ENCODE measurements at places on chromosomes 4 and X. TPM values are rescaled to one million over a fixed set of nuclear protein-coding genes. Genes with fewer than 3 reads are reported as not detected.

ABCG2 gene
- 5.1 TPM for total RNA-seq

PPEF2 gene
- not detected for total RNA-seq

CT47A1 gene
- not detected for total RNA-seq

PPP1R2C gene
- total RNA-seq: not detected

CITED1 gene
- total RNA-seq: 3.0 TPM

ALPK1 gene
- total RNA-seq: 17.4 TPM

DNA sequence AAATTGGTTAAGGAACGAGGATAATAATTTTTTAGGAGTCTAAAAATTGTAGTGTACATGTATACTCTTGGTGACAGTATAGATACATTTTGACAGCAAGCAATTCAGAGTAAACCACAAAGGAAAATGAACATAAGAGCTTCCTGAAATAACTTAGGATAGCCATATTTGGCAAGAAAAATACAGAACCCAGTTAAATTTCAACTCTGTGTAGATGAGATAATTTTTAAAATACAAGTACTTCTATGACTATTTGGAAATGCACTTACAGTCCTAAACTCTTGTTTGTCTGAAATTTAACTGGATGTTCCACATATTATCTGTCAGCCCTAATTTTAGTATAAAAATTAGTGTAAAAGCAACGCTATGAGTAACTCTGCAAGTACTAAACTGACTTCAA, 124.4 kb upstream of the PCDH18 start:
- DNase-seq: no peak

- no peak for DNase-seq
Measured at GRCh38 chr4:5435201-5435600, 273.2 kb downstream of the EVC2 start.

- DNase-seq: no peak
Measured at GRCh38 chrX:123481913-123482851, 250.7 kb downstream of the THOC2 start.

DNA sequence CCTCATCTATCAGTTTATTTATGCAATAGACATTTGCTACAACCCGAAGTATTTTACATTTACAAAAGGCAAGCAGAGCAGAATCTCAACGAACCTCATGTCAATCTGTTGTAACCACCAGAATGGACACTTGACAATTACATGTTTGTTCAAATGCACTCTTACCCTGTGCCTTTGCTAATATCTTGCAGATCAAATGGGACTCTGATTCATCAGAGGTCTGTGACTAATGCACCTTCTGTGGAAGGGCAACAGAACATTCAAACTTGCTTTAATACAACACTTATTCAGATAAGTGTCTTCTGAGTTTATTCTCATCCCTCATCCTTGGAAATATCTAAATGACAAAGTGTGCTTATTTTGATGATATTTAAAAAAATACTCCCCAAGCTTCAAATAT, 644.7 kb upstream of the PCDH10 start:
- no peak for DNase-seq

GRCh38 chr4:20254511-20255250, 3.0 kb downstream of the SLIT2 start:
- peak; percentile 80 for DNase-seq

- no peak for DNase-seq
Measured at GRCh38 chrX:139506333-139506732, 24.2 kb upstream of the F9 start.

- no peak for DNase-seq
Measured at GRCh38 chrX:74383611-74384010, 37.7 kb upstream of the SLC16A2 start.

DNA sequence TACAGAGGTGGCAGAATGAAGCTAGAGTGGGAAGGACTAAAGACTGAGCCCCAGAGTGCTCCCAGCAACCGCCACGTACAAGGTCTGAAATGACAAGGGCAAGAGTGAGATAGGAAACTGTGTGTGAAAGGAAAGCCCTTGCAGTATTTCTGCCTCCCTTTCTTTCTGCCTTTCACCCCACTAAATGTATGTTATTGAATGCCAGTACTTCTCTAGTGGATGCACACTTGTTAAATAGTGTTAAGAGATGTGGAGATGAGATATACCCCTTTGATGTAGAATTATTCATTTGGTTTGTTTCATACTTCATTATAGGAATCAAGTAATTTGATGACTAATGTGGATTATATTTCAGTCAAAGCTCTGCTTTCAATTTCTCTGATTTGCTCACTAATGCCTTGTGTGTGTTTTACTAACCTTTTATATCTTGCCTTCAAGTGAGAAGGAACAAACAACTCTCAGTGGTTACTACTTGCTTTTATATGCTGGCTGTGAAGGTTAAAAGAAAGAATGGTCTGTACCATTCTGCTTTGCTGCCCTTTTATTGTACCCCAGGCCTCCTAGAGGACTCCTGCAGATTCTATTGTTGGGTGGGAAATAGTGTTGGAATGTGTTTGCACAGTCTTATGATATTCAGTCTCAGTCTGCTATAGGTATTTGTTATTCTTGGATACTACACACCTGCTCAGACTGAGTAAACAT, 8.0 kb upstream of the ANXA3 start:
- DNase-seq: no peak

DNA sequence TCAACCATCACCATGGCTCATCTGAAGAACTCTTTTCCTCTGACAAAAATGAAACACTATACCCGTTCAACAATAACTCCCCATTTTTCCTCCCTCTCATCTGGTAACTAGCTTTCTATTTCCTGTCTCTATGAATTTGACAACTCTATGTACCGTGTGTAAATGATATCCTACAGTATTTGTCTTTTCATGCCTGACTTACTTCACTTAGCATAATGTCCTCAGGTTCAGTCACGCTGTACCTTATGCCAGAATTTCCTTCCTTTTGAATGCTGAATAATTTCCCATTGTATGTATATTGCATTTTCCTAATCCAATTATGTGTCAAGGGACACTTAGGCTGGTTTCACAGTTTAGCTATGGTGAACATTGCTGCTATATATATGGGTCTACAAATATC, 18.2 kb downstream of the MAGEA9 start:
- no peak for DNase-seq

GRCh38 chr4:183848805-183849204, 56.3 kb upstream of the STOX2 start:
- DNase-seq: no peak

DNA sequence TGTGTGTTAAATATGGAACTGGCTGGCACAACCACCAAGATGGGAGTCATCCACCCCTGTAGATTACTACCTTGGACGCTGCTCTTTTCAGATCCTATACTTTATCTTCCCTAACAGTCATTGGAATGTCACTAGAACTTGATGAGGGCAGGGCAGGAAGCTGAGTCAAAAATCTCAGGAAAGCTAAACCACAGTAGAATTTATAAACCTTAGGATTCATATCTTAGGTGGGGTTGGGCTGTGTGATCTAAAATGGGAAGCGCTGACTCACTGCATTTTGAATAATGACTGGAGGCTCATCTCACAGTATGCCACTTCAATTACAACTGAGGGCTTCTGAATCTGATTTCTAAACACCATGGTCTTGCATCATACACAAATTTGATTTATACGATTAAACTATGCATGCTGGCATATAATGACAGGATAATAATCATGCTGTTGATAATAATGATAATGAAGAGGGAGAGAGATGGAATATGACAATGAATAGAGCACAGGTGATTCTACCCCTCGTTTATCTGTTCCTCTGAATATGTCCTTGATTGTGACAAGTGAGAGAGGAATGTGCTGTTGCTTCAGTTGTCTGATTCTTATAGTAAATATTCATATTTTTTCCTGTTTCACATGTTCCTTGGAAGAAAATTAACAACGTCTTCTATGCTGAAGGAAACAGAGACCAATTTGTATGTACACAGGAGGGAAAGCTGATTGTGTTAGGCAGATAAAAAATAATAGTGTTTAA, 270.3 kb upstream of the HS3ST1 start:
- no peak for DNase-seq

DNA sequence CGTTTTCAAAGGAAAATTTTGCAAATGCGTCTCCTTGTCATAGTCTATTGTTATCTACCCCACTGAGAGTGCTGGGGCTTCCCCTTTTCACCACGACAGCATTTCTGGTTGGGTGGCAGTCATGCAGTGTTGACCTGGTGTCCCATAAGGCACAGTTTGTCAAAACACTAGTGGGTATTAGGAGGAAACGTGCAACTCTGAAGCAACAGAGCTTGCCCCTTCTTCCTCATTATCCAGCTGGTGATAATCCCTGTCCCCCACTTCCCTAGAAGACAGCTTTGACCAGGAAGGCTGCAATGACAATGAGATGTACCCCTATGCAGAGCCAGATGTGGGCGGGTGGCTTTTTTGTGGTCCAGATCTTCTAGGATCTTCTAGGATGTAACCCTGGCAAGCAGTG, 1.8 kb downstream of the TBC1D1 start:
- DNase-seq: no peak

- DNase-seq: no peak
Measured at GRCh38 chr4:125368671-125369081, 53.9 kb downstream of the FAT4 start.

- DNase-seq: no peak
Measured at GRCh38 chrX:20248592-20249192, 18.0 kb downstream of the RPS6KA3 start.

DNA sequence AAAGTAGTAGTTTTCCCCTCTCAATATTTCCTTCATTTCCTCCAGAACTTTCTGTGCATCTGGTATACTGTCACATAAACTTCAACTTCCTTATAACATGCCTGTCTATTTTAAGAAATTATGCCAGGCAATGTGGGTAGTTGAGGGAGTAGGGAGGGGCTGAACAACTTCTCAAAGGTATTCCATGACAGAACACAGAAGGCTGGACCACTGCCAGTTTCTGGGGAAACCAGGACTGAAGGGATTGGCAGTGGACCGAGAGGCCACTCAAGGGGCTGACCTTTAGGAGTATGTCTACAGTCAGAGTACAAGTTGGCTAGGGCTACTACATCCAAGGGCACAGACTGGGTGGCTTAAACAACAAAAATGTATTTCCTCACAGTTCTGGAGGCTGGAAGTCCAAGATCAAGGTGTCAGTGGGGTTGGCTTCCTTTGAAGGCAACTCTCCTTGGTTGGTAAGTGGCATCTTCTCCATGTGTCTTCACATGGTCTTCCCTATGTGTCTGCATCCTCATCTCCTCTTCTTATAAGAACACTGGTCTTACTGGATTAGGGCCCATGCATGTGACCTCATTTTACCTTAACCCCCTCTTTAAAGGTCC, 6.9 kb downstream of the SH3RF1 start:
- DNase-seq: no peak
